ENCODE measurements at places on chromosomes 4 and X.

GRCh38 chr4:85836588-85837438 is 361.9 kb downstream of the ARHGAP24 start:
- no peak for DNase-seq

GRCh38 chrX:10603612-10604011 is 16.8 kb downstream of the MID1 start:
- no peak for DNase-seq

DNA sequence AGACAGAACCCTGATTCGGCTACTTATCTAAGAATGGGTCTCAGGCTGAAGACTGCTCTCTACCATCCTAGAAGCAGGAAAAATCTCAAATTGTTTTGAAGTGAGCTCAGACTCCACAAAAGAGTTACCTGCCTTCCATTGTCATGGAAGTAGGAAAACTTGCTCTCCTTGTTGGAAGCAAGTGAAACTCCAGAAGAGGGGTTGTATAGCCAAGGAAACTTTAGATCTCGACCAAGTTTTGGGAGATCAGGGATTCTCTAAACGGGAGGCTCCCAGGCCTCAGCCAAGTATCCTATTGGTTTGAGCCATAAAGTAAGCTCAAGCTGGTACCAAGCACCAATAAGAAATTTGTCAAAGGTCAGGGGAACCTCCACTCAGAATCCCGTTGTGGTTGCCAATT is 9.2 kb upstream of the FHDC1 start:
- DNase-seq: no peak

- no peak for DNase-seq
Measured at GRCh38 chrX:113906168-113906567, 677.7 kb upstream of the HTR2C start.

DNA sequence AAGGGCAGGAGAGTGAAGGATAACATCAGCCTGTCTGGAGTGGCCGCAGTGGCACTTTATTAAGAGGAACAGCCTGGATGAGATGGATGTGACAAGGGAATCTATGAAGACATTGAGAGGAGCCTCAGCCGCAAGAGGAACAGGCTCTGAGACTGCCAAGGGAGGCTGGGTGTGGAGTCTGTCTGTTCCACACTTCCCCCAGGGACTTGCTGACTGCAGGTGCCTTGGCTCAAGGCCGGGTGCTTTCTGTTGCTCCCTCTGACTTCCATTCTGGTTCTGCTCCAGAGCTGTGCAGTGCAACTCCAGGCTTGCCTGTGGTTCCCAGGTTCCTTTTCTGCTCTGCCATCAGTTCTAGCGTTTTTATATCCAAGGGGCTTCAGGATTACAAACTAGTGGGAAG is 54.6 kb downstream of the FRMPD3 start:
- no peak for DNase-seq

- DNase-seq: no peak
Measured at GRCh38 chr4:47031011-47031678, at the start of gene GABRB1. Gene GABRB1, plus strand, starts transcription at chr4:47031567.

- DNase-seq: no peak
Measured at GRCh38 chrX:153948002-153948466, 3.6 kb upstream of the RENBP start.

DNA sequence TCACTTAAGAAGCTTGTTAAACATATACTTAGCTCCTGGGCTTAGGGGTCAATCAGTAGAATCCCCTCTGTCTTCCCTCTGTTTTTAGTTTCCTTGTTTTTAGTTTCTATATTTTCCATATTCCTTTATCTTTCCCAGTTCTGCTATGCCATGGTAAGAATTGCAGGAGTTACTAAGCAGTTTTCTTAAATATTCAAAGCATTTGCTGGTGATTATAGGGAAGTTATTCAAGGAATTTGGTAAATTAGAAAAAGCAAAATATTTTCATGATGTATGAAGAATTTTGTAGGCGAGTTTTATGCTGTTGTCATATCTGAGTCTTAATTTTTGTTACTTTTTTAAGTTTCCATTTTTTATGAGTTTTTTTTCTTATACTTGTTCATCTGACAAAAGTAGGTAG is 91.6 kb upstream of the NUDT6 start:
- no peak for DNase-seq

- no peak for DNase-seq
Measured at GRCh38 chr4:171239196-171239595, 574.0 kb upstream of the GALNTL6 start.

DNA sequence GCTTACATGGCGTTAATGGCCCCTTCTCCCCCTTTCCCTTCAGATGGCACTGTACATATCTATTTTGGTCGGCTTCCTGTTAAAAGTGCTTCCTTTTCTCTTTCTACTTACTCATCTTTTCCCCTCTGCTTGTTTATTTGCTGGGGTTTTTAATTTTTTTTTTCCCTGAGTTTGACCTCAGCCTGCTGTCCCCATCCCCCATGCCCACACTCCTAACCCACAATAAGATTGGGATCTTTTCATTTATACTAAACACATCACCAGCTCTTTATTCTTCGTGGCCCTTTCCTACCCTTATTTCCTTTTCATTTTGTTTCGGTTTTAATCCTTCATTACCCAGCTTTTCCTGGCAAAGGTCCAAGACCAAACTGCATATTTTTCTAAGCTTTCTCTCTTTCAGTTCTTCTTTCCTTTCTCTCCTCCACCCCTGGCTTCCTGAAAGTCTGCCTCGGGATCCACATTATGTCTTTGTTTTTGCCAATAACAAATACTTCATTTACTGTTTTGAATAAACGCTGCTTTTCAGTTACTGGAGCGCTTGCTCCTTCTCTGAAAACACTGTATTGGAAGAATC is 152.0 kb upstream of the USP9X start:
- no peak for DNase-seq

DNA sequence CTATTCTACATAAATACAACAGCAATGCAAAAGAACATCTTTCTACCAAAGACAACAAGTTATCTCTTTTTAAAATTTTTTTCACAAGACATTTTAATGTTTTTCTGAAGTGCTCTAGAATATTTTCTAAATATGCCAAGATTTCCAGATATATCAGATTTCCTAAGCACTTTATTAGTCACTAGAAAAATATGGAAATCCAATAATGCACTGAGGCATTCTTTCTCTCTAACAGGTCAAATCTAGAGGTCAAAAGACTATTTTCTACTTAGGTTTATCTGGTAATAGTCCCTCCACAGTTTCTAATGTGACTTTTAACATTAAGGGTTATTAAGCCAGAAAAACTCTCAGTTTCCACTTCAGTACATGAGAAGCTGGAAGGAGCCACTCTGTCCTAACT is 1041.2 kb upstream of the INTU start:
- DNase-seq: no peak

DNA sequence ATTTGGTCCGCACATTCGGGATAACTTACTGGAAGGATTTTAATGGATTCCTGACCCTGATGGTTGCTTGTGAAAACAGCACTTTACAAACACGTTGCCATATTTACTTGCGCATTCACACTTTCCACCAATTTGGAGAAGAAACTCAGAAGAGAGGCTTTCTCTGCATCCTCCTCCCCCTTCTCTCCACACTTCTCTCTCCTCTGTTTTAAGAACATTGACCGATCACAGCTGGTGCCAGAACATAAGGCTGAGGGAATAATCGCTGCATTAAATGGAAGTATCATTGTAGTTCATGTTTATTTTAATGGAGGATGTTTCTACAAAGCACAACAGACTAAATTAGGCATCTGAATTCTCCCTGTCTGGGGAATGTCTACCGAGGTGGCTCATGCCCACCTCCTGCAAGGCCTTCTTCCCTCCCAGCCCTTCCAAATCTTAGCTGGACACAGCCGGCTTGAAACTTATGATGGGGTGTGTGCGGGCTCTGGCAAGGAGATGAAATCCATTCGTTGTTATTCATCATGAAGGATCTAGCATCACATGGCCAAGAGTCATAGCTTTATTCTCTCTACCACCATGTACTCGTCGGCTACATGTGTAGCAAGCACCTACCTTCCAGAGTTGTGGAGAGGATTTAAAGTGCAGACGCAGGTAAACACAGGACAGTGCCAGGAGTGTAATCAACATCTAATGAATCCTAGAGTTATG is 204.1 kb downstream of the LDB2 start:
- no peak for DNase-seq

DNA sequence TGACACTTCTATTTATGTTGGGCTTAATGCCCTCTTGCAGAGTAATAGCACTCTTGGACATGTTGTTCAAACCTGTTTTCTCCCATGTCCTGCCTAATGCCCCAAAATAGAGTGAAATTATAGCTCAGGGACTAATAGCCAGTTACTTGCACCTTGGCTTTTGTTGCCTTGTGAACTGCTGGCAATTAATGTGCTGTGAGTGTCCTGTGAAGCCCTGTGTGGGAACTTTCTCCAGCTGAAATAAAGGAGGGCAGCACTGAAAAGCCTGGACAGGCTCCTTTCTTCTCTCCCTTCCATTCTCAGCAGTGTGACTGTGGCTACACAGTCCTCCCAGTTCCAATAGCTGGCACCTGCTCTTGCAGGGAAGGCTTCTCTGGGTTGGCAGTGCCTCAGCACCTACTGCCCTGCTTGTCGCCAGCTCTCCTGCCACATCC is 72.4 kb downstream of the DCLK2 start:
- no peak for DNase-seq

DNA sequence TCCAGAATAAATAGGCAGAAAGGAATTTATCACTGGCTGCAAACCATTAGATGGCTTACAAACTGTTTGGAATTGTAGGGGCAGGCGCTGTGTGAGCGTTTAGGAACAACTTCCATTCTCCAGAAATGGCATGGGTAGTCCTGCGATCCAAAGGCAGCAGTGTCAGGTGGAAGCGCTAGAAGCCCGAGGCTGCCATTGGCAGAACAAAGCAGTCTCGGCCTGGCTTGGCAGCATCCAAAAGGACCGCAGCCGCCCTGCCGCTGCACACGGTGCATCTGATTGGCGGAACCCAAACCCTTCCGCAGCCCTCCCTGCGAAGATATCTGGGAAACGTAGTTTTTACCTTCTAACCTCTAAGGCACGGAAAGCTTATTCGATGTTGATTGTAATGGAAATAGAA is 23.6 kb upstream of the YTHDC1 start:
- peak; percentile 23 for DNase-seq

DNA sequence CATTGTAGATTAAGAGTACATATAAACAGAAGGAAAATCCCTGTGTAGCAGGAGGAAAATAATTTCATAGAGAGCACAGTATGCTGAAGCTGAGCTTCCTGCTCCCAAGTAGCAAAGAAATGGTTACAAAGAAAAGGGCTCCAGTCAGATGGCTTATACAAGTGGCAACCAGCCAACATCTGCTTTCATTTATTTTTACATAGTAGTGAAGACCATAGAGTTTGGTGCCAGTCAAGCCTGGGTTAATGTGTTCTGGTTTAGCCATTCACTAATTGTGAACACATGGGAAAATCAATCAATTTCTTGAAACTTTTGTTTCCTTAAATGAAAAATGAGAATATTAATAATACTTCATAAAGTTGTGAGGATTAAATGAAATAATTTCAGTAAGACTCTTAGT is 111.3 kb upstream of the ELOVL6 start:
- no peak for DNase-seq

GRCh38 chr4:148349153-148349552 is 93.1 kb downstream of the NR3C2 start:
- DNase-seq: no peak

DNA sequence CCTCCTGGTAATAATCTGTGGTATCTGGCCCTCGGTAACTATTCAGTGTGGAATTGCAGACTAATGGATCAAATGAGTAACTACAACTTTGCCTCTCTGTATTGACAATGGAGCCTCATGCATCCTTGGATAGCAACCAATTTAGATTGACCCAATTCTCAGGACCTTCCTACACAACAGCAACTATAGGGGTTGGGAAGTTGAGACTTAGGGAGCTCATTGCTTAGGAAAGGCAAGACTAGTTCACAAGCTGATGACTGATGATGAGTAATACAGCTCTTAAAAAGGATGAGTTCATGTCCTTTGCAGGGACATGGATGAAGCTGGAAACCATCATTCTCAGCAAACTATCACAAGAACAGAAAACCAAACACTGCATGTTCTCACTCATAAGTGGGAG is 47.5 kb upstream of the KLHL13 start:
- no peak for DNase-seq

- DNase-seq: no peak
Measured at GRCh38 chrX:40727581-40728252, 7.6 kb downstream of the MED14 start.

DNA sequence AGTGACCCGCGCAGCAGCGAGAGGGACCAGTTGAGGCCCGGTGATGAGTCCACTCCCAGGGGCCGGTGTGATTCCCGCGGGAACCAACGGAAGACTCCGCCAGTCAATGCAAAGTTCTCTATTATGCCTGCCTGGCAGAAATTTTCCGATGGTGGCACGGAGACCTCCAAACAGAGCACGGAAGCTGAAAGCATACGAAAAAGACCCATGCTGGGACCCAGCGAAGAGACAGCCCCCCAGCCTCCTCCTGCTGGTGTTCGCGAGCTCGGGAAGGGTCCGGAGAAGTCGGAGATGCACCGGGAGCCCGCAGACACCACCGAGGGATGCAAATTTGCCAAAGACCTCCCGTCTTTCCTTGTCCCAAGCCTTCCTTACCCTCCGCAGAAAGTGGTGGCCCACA is 71.7 kb downstream of the AASDH start:
- DNase-seq: no peak

- DNase-seq: no peak
Measured at GRCh38 chr4:38192516-38192915, 232.3 kb downstream of the PTTG2 start.
